ENCODE measurements at places on chromosomes 2 and 18.

DNA sequence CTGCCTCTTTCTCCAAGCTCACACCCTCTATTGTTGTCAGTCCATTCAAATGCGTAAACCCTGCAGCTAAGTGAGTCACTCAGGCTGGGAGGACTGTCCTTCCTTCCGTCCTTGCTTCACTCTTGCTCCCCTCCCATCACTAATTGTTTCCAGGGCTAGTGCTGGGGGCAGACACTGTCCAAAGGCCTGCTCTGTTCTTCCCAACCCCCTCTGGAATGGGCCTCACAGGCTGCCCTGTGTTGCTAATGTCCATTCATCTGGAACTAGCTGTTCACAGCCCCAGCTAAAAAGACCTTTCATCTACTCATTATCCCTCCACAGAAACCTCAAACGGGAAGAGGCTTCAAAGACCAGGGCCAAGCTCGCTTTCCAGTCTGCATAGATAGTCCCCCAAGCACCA lies 31.9 kb upstream of the NRP2 start:
- DNase-seq, result no peak

- DNase-seq, result peak; percentile 50
Measured at GRCh38 chr2:54572636-54573536, 116.8 kb downstream of the SPTBN1 start.

GRCh38 chr18:22467760-22468553 lies 50.2 kb upstream of the CTAGE1 start:
- no peak for DNase-seq

GRCh38 chr2:60519231-60519863 lies 34.1 kb downstream of the BCL11A start:
- no peak for DNase-seq

DNA sequence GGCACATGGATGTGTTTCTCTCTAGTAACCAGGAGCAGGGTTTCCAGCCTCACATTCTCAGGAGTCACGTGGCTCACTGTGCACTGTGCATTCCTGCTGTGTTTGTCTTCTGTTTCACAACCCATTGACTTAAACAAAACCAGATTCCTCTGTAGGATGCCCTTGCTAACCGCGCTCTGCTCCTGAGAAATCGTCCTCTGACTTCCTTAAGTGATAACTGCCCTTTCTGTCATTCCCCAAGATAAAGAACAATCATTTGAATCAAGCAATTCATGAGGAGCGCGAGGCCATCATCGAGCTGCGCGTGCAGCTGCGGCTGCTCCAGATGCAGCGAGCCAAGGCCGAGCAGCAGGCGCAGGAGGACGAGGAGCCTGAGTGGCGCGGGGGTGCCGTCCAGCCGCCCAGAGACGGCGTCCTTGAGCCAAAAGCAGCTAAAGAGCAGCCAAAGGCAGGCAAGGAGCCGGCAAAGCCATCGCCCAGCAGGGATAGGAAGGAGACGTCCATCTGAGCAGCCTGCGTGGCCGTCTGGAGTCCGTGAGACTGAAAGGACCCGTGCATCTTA lies 60.2 kb downstream of the RALBP1 start:
- DNase-seq, result no peak

DNA sequence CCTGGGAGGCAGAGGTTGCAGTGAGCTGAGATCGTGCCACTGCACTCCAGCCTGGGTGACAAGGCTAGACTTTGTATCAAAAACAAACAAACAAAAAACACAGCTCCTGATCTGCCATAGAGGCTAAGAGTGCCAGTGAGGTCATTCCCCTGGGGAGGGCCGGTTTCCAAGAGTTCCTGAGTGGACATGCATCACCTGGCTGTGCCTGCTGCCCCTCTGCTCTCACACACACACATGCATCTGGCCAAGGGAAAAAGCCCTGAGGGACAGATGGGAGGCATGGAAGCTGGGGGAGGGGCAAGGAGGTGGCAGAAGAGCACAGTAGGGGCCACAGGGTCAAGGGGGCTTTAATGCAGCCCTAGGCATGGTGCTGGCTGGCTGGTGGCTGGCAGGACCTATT lies 60.4 kb downstream of the ZBTB7C start:
- no peak for DNase-seq

DNA sequence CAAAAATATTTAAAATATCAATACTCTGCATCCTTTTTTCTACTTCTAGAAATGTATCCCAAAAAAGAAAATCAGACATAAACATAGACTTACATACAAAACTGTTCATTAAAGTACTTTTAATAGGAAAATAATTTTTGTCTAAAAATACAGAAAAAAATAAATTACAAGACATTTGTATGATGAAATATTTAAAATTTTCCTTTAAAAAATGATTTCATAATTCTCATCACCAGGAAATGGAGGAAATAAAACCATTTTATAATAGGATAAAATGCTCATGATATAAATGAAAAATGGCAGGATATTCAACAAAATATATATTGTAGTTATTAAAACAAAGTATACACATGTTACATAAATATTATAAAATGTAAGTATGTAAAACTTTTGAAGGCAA lies 24.4 kb downstream of the ARL5A start:
- no peak for DNase-seq

DNA sequence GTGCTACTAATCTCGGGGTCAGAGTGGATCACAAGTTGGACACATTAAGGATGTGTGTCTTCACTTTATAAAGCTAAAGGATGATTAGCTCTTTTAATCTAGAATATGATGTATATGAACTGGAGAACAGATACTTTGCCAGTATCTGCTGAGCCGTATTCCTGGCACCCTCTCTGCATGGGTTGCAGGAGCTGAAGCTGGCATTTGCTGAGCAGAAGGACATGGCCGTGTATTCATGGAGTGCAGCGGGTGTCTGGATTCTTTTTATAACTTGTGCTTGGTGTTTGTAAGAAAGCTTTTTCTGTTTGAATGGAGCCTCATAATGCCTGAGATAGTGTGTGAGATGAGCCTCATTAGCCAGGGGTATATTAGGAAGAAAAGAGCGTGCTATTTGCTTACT lies 103.9 kb upstream of the MCFD2 start:
- DNase-seq, result no peak

DNA sequence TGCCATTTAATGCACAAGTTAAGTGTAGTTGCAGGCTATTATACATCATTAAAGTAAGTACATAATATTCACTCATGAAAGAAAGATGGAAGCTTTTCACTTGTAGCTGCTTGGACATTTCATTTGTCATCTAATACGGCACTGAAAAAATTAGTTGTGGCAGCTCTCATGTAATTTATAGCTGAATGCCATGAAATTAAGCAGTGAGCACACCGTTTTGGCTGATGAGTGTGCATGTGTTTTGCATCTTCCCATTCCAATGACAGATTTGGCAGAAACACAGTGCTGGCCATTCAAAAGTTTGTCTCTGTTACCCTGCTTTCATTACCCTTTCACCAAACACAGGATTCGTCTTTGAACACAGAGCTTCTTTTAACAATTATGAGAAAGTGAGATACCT lies 174.0 kb downstream of the PTGR3 start:
- DNase-seq, result no peak

DNA sequence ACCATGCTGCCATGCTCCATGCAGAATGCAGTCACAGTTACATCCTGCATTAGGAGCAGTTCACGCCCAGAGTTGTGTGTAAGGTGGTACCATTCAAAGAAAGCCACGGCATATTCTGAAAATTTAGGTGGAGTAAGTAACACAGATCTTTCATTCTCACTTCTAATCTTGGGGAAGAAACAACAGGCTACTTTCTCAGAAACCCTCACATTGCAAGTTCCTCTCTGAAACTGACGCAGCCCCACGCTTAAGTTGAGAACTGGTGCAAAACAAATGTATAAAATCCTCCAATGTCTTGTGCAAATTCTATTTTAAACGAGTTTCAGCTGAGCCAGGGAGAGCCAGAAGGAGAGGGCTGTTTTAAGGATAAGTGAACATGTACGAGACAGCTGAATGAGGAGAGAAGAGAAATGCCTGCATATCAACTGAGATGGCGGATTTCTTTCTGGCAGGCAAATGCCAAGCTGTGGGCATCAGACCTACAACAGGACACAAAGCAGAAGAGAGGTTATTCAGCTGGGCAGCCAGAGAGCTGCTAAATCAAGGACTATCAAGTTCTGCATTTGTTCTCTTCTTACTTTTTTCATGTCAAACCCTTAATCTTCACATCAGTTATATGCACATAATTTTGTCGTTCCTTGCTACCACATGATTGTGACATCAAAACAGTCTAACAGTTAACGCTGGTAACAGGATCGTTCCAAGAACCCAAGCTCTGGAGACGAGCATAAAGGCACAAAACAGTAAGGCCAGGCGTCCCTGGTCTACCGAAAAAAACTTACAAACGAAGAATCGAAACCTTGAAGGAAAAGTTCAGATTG lies 6.4 kb downstream of the ARL4C start:
- no peak for DNase-seq

GRCh38 chr18:54357082-54357659 lies 487 bp downstream of the STARD6 start:
- DNase-seq, result no peak

- peak; percentile 45 for DNase-seq
Measured at GRCh38 chr2:10028988-10029874, 14.1 kb upstream of the KLF11 start.

DNA sequence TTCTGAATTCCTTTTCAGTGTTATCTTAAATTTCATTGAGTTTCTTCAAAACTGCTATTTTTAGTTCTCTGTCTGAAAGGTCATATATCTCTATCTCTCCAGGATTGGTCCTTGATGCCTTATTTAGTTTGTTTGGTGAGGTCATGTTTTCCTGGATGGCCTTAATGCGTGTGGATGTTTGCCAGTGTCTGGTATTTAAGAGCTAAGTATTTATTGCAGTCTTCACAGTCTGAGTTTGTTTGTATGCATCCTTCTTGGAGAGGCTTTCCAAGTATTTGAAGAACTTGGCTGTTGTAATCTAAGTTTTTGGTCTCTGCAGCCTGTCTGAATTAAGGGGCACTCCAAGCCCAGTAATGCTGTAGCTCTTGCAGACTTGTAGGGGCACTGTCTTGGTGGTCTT lies 249.3 kb downstream of the ZNF385B start:
- DNase-seq, result no peak

GRCh38 chr18:34691614-34692013 lies 18.5 kb upstream of the DTNA start:
- DNase-seq, result no peak

DNA sequence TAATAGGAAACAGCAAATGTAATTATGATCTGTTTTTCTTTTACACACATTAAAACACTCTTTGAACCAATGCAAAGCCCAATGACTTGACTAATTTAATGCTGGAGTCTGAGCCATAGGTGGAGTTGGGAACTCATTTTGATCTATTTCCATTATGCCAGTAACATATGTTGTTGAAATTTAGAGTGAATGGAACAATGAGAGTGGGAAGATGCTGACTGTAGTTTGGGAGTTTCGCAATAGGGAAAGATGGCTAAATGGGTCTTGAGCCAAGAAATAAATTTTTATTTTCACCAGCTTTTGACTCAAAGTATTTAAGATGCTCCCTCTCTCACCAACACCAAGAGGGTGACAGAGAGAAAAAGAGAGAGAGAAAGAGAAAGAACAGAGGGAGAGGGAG lies 246.7 kb downstream of the DLGAP1 start:
- DNase-seq, result no peak

DNA sequence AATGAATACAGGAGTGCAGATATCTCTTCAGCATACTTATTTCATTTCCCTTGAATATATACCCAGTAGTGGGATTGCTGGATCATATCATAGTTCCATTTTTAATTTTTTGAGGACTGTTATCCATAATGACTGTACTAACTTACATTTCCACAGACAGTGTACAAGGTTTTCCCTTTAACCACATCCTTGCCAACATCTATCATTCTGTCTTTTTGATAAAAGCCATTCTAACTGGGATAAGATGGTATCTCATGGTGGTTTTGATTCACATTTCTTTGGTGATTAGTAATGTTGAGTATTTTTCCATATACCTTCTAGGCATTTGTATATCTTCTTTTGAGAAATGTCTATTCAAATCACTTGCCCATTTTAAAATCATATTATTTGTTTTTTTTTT lies 325.2 kb downstream of the CYP26B1 start:
- no peak for DNase-seq

GRCh38 chr2:156311976-156312375 lies 20.5 kb downstream of the NR4A2 start:
- DNase-seq, result no peak

DNA sequence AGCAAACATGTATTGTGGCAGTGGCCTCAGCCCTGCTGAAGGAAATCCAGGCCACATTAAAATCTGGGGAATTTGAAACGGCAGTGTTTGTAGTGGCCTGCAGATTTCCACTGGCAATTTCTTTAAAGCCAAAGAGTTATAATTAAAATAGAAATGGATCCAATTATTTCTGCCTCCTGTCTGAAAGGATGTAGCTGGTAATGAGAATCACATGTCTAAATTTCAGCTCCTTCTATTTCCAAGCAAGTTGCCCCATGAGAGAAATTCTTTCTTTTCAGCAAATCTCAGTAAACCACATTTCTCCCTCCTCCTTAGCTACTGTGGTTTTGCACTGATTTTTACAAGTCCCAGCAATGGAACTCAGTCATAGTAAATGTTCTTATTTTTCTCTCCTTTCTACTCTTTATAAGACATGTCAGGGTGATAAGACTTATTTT lies 55.4 kb upstream of the ZNF396 start:
- DNase-seq, result no peak
